ENCODE measurements at places on chromosomes 7 and 10.

DNA sequence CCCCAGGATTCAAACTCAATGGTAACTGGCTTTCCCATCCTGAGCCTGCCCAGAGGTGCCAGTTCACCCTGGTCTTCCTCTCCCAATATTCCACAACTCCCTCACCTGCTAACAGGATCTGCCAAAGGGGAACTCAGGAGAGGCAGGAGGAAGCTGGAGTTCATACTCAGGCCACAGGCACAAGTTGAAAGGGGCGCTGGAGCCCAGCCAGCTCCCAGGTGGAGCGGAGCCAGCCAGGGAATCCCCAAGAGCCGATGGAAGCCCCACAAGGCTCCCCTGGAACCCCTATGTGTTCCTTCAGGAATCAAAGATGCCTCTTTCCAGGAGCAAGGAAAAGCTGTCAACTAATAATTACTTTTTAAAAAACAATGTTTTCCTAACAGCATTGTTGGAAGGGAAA, 63.5 kb downstream of the SH3PXD2A start:
- DNase-seq, result no peak

DNA sequence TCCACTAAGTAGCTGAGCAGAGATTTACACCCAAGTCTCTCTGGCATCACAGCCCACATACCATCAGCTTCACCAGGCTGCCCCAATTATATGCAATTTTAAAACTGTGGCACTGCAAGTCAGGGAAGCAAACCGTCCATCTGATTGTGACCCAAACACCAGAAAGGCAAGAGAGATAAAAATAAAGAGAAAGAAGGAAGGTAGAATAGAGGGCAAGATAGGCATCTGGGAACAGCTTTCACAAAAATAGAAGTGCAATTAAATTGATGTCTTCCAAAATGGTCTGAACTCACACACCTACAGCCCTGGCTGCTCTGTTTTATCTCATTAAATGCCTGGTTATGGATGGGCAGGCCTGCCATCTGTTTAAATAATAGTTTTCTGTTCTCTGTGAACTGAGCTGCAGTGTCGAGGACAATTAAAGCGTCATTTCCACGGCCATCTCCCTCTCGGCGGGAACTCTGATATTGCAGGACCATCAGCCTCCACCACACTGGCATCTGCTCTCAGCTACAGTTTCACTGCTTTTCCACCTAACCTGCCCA, 509.1 kb downstream of the INHBA start:
- DNase-seq, result no peak

DNA sequence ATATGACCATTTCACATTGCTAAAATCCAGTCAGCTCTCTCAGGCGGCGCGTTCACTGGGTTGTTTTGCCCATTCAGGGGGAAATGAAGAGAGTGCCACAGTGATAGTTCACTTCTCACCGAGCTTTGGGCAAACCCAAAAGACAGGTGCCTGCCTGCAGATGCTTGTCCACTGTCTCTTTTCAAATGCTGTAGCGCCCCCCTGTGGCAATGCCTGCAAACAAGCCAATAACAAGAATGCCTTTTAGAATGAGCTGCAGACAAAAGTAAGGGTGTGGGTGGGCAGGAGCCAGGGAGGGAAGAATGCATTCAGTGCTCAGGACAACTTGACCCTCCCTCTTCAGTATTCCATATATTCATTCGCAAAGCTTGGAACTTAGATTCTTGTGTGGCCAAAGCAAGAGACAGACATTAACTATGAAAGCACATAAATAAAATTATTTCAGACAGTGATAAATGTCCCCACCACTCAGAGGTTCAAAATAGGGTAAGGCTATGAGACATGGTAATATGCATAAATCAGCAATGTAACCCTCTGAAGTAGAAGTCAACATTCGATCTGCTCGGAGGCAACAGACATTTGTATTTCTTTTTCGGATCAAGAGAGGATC, 86.9 kb downstream of the JAZF1 start:
- peak; percentile 16 for DNase-seq

- no peak for DNase-seq
Observed at GRCh38 chr7:81527651-81528050, 242.2 kb downstream of the HGF start.

DNA sequence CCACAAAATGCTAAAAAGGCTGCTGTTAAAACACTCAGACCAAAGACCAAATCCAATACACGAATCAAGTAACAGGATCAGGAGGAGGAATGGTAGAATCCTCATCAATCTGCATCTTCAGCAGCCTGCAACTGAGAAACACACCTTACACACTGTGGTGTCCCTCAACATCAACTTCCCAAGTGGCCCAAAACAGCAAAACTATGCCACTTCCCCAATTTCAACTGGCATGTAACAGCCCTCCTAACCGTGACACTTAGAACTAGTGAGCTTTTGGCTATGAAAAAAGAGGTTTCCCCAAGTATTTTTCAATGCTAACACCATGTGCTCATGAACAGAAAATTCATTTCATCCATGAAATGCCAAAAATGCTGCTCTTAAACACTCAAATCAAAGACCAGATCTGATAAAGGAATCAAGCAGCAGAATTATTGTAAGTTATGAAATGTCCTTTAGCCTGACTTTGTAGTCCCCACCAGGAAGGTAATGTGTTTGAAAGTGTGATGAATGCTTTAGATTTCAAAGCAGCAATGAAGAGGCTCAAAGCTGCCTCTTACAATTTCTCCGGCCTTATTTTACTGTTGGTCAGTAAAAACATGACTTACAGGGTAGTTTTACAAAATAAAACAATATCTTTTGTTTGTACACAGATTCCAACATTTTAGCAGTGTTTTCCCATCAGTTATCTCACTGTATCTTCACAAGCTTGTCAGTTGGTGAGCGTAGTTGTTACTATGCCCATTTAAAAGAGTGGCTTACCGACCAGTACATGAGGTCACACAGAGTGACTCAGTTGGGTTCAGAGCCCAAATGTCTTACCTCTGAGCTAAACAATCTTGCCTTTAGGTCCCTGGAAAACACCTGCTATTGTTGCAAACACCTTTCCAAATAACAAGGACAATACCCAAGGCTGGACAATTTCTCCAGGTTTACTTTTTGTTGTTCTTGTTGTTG, 65.7 kb upstream of the ASAH2 start:
- no peak for DNase-seq

DNA sequence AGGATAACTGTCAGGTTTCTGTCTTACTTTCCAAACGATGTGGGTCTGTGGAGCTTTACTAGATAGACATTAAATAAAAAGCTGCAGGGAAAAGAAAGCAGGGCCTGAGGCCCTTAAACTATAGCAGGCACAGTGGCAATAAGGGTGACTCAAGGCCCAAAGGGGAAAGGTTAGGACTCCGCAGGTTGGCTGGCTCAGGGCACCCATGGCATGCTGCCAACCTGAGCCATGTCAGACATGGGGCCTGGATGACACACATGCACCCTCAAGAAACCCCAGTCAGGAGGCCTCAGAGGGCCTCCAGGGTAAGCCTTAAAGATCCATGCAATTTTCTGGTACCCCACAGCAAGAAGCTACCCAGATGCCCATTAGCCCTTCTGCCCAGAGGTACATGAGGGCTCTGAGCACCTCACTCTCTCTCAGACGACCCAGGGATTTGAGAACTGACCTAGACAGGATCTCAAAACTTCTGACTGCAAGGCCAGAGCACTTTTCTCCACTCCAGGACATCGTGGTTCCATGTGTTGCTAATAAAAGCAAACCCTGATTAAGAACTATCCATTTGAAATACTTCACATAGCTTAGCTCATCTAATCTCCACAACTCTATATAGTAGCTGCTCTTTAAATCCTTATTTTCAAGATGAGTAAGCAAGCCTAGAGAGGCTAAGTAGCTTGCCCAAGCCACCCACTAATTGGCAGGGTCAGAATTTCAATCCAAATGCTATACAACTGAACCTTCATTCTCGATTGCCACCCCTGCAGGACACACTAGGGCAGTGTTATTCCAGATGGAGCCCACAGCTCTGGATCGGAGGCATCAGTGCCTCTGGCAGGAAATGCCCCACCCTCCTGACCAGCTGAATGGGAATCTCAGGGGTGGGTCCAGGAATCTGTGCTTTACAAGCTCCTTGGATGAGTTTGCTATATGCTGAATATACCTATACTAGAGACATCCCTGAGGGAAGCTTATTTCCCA, 132.5 kb upstream of the EFCAB10 start:
- no peak for DNase-seq

DNA sequence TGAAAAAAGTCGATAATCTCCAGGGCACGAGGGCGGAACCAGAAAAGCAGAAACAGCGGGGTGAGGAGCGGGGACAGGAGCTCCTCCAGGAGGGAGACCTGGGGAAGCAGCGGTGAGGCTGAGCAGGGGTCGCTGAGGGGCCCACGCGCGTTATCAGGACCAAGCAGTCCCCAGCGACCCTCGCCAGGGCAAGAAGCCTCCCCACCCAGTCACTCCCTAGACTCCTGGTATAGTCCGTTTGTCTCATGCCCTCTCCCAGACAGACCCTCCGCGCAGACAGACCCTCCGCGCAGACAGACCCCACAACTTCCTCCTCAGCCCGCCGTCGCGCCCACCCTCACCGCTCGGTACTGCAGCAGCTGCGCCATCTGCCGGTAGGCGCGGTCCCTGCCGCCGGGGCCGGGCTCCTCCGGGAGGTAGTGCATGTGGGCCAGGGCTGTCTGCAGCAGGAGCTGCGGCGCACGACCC, 6.3 kb downstream of the ATG9B start:
- peak; percentile 28 for DNase-seq

GRCh38 chr10:34587680-34588019, 227.4 kb downstream of the PARD3 start:
- no peak for DNase-seq

DNA sequence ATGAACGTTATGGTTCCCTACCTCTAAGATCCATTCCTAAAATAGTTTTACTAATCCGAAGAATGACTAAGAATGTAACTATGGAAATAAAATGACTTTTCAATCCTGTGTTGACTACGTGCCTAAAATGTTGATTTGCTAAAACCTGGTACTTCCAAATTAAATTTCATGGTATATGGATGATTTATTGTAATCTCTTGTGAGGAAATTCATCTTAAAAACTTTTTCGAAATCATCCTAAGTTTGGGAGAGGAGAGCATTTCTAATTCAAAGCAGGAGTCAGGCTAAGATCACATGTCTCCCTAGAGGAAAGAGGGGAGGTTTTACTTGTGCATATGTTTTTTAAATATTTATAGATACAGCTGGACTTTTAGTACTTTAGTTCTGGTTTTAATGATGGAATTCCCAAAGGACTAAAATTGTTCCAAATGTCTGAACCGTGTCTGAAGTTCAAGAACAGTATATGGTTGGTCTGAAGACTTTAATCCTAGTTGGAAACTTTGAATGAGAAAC, 483.9 kb downstream of the AUTS2 start:
- DNase-seq, result no peak

- DNase-seq, result no peak
Observed at GRCh38 chr10:44714451-44714850, 196.7 kb upstream of the TMEM72 start.

GRCh38 chr7:74284781-74285259, 4.4 kb upstream of the CLIP2 start:
- no peak for DNase-seq

GRCh38 chr7:29196191-29196590, 1.6 kb downstream of the CHN2 start:
- DNase-seq, result no peak

DNA sequence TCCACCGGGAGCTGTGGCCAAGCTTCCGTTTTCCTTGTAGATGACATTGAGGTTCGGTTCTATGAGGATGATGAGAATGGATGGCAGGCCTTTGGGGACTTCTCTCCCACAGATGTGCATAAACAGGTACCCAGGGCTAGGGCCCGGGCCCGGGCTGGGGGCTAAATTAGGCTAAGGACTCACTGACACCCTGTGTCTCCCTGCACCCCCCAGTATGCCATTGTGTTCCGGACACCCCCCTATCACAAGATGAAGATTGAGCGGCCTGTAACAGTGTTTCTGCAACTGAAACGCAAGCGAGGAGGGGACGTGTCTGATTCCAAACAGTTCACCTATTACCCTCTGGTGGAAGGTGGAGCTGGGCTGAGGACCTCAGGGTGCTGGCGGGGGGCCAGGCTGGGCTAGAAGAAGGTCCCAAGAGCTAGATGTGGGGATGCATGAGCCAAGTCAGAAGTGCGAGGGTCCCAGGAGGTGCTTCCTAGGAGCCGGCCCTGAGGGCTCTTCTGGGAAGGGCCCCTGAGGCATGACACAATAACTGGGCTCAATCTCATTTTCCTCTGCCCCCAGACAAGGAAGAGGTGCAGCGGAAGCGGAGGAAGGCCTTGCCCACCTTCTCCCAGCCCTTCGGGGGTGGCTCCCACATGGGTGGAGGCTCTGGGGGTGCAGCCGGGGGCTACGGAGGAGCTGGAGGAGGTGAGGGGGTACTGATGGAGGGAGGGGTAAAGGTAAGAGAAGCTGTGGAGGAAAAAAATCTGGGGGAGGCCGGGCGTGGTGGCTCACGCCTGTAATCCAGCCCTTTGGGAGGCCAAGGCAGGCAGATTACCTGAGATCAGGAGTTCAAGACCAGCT, 2.9 kb downstream of the NFKB2 start:
- no peak for DNase-seq

- no peak for DNase-seq
Observed at GRCh38 chr10:2212244-2212834, 475.0 kb upstream of the ADARB2 start.

DNA sequence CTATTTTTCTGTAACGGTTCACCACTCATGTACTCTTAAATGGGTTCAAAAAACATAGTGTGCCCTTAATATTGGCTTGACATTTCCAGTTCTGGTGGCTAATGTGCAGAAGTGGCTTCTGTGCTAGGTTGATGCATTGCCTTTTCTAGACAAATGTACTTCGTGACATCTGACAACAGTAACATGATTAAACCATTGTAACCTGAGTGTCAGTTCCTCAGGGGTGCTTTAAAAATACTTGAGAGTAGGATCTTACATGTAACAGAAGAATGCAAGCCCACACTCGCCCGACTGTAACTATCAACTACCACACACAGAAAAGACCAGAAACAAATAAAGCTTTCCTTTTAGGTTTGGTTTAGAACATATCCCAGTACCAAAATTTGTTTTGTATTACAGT, 393.4 kb upstream of the NFE2L3 start:
- no peak for DNase-seq

GRCh38 chr7:96870185-96870584, 135.2 kb upstream of the DLX6 start:
- no peak for DNase-seq

GRCh38 chr10:78712147-78712546, 356.6 kb upstream of the ZMIZ1 start:
- DNase-seq, result no peak

GRCh38 chr10:63421591-63421990, 44.2 kb downstream of the JMJD1C start:
- no peak for DNase-seq

- DNase-seq, result no peak
Observed at GRCh38 chr7:1572111-1572822, 2.4 kb upstream of the PSMG3 start.

- no peak for DNase-seq
Observed at GRCh38 chr7:47704936-47705335, 123.0 kb upstream of the TNS3 start.

DNA sequence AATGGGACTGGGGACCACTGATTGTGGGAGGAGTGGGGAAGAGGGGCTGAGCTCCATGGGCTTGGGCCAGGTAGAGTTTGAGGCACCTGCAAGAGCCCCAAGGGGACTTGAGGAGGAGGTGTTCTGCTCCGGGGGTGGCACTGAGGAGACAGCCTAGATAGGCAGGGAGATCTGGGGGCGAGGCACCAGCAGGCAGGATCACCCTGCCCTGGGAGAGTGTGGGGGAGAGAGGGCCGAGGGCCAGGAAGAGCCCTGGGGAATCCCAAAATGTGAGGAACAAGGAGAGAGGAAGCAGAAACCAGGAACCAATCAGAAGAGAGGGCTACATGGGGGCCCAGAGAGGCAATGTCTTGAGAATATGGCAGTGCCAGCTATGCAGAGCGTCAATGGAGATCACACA, 34.6 kb downstream of the LEP start:
- DNase-seq, result no peak

All from occipital lobe (tissue), 3 donors.